Cardiac septum (tissue), 1 donor: ENCODE measurements at places on chromosomes 1 and 21.

- DNase-seq: no peak
Measured at GRCh38 chr1:92315766-92316599, 17.1 kb downstream of the RPAP2 start.

DNA sequence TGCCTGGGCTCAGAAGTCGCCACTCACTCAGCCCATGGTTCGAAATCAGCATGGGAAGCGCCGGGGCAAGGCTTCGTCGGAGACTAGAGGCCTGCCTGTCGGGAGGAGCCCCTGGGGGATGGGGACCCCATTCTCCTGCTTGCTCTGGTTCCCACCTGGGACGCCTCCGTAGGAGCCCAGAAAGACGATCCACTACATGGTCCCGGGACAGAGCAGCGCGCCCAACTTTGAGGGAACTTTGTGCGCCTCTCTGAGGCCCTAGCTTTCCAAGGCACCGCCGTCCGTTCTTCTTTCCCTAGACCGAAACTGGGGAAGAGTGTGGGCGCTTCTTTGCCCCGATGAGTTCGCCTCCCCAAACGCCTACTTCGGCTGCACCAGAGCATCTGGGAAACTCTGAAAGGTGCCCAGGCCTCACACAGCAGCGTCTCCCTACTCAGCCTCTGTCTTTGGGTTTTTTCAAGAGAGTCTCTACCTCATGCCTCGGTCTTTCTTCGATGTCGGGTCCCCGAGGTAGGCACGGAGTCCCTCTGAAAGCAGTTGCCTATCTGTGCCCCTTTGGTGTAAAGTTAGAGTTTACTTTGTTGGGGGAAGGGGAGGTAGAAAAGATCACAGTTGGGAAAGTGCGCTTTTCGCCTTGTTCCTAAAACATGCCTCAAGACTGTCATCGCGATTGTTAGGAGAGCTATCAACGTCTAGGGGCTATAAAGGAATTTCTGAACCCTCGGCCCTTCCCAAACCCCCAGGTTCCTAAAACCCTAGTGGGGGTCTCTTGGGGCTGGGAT lies 14.0 kb downstream of the NR5A2 start:
- no peak for DNase-seq

DNA sequence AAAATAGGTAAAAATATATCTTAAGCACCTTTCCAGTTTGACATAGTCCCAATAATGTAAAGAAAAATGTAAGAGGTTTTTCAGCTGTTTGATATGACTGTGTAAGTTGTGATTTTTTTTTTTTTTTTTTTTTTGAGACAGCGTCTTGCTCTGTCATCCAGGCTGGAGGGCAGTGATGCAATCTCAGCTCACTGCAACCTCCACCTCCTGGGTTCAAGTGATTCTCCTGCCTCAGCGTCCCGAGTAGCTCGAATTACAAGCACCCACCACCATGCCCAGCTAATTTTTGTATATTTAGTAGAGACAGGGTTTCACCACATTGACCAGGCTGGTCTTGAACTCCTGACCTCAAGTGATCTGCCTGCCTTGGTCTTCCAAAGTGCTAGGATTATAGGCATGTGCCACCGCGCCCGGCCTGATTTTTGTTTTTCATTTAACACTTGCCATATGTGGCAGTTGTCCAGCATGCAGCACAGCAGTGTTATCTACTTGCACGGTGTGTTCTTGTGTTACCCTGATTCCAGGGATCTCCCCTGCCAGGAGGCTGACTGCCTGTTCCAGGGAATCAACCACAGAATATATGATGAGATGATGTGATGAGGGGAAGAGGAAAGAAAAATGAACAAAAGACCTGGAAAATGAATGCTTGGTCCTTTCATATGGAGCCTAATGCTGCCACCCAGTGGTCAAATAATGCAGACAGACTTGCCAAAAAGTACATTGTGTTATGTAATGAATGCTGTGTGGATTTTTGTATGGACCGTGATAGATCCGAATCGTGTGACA lies 79.0 kb downstream of the RAVER2 start:
- no peak for DNase-seq

DNA sequence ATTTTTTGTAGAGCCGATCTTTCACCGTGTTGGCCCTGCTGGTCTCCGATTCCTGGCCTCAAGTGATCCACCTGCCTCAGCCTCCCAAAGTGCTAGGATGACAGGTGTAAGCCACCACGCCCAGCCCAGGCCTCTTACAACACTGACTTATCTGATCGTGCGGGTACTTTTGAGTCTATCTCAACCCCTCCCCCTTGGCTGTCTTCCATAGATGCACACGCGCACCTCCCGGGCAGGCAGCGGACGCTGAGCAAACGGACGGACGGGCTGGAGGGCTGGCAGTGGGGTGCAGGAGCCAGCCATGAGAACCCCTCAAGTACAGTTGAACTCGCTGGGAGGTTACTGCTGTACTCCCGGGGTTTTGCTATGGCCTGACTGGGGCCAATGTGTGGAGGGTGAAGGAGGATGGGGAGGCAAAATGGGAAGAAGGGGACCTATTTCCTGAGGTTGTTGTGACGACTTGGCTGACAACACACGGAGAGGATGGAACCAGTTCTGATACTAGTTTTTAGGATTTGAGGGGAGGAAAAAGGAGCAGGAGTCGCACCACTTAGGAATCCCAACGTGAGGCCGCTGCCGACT lies 959 bp downstream of the CD58 start:
- no peak for DNase-seq

DNA sequence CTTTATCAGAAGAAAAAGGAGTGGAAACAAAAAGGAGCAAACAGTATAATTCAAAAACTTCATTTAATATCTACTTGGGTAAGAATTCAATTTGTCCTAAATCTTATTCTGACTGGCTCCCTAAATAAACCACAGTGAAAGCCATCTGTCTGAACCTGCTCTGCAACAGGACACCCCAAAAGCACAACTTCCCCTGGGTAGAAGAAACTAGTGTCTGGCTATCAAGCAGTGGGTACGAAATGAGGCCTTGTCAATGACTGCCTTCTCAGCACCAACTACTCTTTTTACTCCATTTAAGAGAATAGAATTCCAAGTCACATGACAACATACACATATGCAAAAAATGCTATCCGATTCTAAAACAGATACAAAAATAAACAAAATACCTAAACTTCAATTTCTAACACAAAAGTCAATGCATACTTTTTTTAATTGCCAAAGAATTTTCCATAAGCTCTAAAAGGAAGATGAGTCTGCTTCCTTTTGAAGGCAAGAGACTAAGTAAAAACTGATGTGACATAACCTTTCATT lies 206.8 kb downstream of the SLC45A1 start:
- no peak for DNase-seq

DNA sequence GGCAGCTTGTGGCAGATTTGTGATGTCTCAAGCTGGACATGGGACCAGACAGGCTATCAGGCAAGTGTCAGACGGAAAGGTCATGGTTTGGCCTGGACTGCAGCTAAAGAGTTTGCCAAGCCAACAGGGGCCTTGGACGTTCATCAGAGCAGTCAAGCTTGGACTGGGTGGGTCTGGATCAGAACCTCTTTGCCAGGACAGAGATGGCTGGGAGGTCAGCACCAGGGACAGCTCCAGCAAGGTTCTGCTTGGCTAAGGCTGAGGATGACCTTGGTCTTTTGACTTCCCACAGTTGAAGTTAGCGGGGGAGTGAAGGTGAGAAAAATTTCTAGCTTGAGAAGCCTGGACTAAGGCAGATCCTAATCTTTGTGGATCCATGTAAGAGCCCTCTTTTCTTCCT lies 68.1 kb downstream of the GRIK3 start:
- no peak for DNase-seq

DNA sequence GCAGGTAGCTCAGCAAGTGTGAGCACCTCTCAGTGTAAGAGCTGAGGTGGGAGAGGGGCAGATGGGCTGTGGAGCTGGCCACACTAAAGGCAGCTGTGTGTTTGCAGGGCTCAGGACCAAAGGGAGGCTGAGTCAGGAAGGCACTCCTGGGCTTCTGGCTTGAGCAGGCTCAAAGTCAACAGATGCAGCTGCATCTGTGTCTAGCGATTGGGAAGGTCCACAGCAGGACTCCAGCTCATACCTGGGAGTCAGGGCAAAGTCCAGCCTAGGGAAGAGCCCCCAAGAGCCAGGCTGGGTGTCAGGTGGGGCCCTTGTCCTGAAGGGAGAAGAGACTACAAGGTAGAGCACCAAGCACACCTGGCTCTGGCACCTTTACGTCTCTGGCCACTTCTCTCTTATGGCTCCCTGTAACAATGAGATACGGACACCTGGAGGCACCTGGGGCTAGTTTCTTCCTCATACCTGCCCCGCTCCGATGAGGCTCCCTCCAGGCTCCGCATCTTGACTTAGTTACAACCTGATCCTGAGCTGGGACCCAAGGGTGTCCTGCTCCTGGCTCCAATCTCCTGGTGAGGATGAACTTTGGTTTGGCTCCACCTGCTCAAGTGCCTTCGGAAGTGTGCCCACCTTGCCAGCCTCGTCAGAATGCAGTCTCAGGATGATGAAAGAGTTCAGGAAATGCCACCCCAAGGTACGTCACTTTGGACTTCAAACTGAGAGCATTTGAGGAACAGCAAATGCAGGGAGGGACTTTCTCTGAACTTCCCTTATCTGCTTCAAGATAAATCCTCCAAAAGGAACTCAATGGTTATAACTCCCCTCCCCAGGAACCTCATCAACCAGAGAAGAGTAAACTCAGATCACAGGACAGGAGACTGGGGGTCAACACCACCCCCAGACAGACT lies 21.5 kb upstream of the SLC2A1 start:
- DNase-seq: no peak

DNA sequence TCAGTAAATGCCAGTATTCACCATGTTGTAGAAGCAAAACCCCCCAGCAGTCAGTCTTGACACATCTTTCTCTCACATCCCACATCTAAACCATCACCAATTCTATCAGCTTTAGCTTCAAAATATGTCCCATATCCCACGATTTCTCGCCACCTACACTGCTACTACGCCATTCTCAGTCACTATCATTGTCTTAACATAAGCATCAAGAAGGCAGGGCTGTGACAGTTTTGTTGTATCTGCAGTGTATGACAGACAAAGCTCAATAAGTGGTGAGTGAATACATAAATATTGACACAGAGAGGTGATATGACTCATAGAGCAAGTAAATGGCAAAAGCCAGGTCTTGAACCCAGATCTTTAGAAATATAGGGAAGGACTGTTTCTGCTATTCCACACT lies 59.9 kb downstream of the JAK1 start:
- no peak for DNase-seq

DNA sequence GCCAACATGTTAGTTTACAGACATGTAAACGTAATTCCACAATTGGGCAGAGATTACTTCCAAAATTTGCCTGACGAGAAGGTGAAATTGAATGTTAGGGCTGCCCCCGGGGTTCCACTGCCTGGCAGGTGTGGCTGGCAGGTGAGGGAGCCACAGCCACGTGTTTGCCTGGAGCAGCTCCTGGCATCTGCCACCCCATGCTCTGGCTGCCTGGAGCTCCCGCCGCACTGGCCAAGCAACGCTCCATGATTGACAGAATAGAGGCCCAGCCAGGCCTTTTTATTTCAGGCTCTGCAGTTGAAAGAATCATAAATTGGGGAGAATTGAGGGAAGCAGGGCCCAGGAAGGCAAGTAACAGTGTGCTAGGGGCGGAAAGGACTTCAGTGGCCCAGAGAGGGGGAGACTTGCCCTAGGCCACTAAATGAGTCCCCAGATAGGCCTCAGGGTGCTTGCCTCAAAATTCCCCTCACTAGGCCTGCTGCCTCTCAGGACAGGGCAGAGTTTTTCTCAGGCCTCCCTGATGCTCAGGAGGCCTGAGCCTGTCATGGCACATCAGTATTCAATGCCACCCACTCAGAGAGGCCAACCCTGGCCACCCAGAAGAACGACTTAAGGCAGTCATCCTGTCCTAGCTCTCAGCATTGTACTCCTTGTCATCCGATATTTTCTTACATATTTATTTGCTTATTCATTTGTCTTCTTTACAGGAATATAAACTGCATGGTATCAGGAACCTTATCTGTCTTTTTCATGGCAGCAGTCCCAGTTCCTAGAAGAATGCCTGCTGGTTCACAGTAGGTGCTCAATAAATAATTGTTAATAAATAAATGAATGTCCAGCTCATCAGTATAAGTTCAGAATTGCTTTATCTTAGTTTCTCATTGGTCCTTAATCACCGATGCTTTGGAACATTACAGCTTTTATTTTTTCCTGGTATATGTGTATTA lies 16.6 kb upstream of the S1PR1 start:
- DNase-seq: peak; percentile 80

DNA sequence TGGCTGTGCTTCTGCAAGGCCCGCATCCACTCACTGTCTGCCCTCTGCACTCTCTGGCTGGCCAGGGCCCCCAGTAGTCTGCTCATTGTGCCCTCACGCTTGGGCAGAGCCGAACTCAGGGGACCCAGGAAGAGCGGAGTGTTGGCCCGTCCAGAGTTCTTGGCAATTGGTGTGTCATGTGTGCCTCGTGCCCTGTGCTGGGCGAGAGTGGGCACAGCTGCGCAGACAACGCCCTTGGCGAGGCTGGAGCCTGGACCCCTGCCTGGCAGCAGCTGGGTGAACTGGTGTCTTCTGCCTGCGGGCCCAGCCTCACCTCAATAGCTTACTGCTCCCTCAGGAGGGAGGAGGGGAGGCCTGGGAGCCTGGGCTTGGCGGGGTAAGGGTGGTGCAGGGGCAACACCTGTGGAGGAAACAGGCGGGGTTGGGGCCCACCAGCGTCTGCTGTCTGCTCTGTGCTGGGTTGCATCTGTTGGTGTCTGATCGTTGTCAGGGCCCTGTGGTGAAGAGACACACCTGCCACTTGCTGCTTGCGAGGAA lies 2.1 kb downstream of the GUK1 start:
- no peak for DNase-seq

DNA sequence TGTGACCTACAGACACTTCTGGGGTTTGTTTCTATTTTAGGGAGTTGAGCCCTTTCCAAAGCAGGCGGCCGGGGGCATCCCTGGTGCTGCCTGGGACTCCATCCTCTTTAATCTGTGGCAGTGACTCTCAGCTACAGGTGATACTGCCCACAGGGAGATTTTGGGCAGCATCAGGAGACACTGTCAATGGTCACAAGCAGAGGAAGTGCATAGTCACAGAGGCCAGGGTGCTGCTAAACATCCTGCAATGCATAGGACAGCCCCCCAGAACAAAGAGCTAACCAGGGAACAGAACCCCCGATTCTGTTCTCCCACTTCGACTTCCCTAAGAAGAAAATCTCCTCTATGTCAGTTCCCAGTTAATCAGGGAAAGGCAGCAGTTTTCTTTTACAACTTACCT lies 66.2 kb downstream of the TEX35 start:
- DNase-seq: no peak

- DNase-seq: no peak
Measured at GRCh38 chr1:9345922-9346321, 53.2 kb downstream of the SPSB1 start.

GRCh38 chr1:28642056-28642846 lies 616 bp downstream of the TAF12 start:
- no peak for DNase-seq

GRCh38 chr1:78060857-78061563 lies 15.2 kb downstream of the GIPC2 start:
- no peak for DNase-seq
